ENCODE measurements at places on chromosomes 5 and 9.

- no peak for DNase-seq
Observed at GRCh38 chr9:111840442-111840841, 45.7 kb upstream of the SHOC1 start.

GRCh38 chr5:107502676-107503060 is 168.1 kb downstream of the EFNA5 start:
- no peak for DNase-seq

DNA sequence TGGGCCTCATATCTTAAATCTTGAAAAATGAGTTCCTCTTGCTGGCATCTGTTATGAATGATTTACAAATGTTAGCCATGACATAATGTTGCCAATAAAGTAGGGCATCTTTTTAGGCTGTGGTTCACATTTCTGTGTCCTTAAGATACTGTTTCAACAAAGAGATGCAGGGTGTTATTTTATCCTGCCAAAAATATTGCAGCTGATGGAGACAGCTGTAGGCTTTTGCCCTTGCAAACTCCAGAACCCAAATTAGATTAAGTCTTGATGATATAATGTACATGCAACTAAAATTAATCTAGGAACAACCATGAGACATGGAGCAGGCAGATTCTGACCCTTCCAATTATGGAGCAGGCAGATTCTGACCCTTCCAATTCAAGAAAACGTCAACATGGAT is 228.2 kb upstream of the GRIN3A start:
- no peak for DNase-seq

GRCh38 chr5:38598994-38599617 is 42.7 kb upstream of the LIFR start:
- DNase-seq = peak; percentile 87

- no peak for DNase-seq
Observed at GRCh38 chr9:83238871-83239640, 176.1 kb upstream of the RASEF start.

GRCh38 chr5:145111420-145111819 is 723.7 kb downstream of the PRELID2 start:
- DNase-seq = no peak

DNA sequence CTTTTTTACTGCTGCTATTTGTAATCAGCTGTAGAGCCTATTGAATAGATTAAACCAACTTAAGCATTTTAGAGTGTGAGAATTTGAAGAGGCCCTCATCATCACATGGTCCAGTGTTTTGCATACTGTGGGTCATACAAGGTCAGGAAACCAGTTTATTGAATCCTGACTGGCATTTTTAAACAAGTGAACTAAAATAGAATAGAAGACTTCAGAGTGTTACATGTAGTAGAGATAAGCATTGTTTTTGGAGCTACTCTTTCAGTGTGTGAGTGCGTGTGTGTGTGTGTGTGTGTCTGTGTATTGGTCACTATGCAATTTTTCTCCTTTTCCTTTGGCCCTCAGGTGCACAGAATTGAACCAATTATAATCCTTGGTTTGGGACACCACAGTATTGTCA is 114.4 kb downstream of the SLC28A3 start:
- no peak for DNase-seq

DNA sequence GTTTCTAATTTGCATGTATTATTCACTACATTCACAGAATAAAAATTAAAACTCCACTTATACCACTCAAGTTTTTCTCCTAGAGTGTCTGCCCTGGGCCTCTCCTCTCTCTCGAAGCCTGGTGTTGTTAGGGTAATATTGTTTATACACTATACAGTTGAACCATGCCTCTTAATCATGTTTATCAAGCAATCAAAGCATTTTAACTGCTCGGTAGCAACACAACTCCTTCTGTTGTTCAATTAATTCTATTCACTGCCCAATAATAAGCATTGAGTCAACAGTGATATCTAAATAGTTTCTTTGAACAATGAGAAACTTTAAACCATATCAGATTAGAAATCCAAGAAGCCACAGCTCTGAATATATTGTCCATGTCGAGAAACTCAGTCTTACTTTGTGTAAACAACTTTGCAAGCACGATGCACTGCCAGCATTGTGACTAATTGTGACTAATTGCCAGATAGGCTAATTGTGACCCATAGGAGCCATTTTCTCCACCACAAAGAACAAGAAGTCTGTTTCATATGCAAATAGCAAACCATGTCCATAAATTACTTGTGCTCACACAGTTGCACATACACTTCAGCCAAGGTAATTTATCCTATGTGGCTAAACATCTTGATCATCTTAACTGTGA is at the start of gene DNAH5:
DNAH5 (minus strand) TSS at position 129 of the 640 bp plus-strand sequence. CDS start 250 bp downstream, outside the sequence.
- no peak for DNase-seq

GRCh38 chr9:228929-229695 is 14.4 kb downstream of the DOCK8 start:
- DNase-seq = no peak

GRCh38 chr5:129460672-129460935 is 506 bp downstream of the ADAMTS19 start:
- DNase-seq = peak; percentile 1

- no peak for DNase-seq
Observed at GRCh38 chr5:58680503-58680902, 97.6 kb downstream of the RAB3C start.

GRCh38 chr5:65338606-65339151 is 143.0 kb downstream of the ADAMTS6 start:
- peak; percentile 47 for DNase-seq

GRCh38 chr9:124340219-124341069 is 74.8 kb downstream of the PSMB7 start:
- no peak for DNase-seq

GRCh38 chr9:93949073-93949693 is 6.0 kb downstream of the BARX1 start:
- no peak for DNase-seq

- no peak for DNase-seq
Observed at GRCh38 chr9:122127396-122127798, 32.2 kb downstream of the NDUFA8 start.

DNA sequence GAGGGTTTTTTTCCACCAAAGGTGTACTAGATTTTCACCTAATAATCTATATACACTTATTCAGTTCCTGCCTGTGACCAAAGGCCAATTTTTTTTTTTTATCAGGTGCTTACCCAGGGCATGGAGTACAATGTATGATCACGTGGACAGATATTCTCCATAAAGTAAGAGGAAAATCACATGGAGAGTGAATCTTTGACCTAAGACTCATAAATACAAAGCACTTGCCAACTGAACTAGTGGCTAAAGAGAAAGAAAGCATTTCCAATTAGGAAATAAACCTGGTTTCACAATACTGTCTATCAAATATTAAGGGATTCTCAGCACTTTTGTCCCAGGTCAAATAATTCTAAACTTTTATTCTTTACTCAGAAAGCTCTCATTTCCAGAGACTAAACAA is 33.0 kb upstream of the CEP120 start:
- DNase-seq = no peak

- no peak for DNase-seq
Observed at GRCh38 chr9:133709691-133710571, 28.2 kb downstream of the SARDH start.

GRCh38 chr9:16368237-16369087 is 502.0 kb downstream of the BNC2 start:
- peak; percentile 92 for DNase-seq
